ENCODE measurements at places on chromosomes 2 and 18.
A peak's percentile ranks its signal among the peaks of the same experiment; 100 is the strongest.

GRCh38 chr2:156175946-156176345, 156.6 kb downstream of the NR4A2 start:
- DNase-seq: no peak

GRCh38 chr2:8659092-8659734, 22.6 kb upstream of the ID2 start:
- no peak for DNase-seq

GRCh38 chr2:150378686-150379085, 108.8 kb downstream of the RND3 start:
- DNase-seq: no peak

DNA sequence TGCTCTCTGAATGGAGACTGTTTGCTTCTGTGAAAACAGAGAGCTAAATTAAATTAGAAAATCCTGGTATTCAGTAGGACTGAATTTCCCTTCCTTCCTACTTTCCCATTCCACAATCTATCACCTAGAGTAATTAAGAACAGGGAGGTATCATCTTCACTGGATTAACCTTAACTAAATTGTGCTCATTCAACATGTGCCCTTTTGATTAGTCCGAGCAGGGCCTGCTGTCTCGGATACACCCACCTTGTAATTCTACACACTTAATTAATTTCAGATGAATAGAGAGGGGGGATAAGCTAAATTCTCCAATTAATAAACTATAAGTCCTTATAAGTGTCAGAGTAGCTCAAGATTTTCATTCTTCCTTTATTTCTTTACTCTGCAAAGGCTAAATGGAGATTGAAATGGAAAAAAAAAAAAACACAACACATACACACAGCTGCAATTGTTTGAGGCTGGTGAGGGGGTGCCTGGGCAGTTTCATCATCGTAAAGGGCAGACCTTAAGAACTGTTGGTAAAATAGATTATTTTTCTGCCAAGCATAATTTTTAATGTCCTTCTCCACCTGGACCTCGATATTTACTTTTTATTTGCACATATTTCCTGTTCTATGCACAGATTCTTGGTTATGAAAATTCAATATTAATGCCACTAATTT, 157.1 kb upstream of the SIX2 start:
- no peak for DNase-seq

- DNase-seq: no peak
These were observed 175.7 kb downstream of the ETAA1 start for GRCh38 chr2:67572721-67573435.

DNA sequence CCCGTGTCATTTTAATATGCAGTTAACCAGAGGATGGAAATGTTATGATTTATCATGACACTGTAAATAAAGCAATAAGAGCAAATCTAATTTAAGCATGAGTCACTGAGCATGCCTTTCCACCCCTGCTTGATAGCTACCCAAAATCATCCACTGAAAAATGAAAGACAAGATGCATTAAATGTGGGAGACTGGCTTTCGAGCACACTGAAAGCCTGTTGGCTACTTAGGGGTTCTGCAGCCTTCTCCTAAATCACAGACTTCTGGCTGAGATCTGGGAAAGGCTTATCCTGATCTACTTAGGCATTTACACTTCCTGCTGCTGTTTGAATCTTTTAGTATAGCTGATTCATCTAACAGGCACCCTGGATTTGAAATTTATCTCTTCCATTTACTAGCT, 778.3 kb upstream of the CDH7 start:
- peak; percentile 10 for DNase-seq

GRCh38 chr18:6682437-6683111, 46.9 kb upstream of the ARHGAP28 start:
- DNase-seq: peak; percentile 21

- DNase-seq: no peak
These were observed 756.1 kb upstream of the DDX18 start for GRCh38 chr2:117058366-117058765.

DNA sequence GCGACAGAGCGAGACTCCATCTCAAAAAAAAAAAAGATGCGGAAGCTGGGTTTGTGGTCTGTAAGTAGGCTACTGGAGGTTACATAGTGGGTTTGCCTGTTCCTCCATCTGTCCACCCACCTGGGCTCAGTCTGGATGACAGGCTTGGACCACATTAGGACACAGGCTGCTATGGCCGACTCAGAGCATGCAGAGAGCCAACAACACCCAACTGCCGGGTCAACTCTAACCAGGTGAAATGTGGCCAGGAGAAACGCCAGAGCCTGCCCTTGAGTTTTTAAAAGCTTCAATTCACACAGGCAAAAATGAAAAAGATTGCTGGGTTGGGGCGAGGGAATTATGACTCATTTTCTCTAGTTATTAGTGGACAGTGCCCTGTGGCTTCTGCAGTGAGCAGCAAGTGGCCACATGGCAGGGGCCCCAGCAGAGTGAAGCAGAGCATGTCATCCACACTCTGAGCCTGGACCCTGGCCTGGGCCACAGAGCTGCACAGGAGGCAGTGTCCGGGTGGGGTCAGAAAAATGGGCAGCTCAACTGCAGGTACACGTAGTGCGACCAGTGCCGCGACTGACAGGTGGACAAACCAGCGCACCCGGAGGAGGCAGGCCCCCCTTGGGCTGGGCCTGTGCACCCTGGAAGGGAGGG, 67.4 kb downstream of the BIN1 start:
- DNase-seq: no peak

DNA sequence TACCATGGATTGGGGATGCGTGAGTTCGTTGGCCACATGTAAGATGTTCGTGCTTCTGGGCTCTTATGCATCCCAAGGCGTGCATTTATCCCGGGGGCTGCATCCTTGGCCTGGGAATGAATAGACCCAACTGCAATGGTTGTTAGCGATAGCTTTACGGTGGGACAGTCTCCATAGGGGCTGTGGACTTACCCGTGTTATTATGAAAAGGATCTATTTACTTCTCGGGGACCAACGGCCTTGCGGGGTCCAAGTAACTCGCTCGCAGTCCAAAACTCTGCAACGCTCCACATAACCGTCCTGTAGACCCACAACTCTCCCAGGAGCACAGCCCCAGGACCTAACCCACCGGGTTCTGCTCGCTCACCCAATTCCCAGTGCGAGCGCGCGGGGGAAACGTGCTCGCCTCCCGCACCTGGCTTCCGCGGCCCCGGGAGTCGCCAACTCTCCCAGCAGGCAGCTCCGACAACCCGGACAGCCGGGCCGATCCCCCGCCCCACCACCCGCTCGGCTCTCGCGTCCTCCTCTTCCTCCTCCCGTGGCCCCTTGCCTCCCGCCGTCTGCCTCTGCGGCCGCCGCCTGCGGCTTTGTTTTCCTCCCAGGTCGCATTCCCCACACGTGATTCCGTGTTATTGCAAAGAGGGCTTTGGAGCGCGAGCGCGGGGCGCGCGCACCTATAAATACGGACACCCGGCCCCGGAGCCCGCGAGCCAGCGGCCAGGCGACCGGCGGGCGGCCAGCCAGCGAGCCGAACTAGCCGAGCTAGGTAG, at the start of gene CABLES1:
TSS of gene CABLES1 (plus strand) at position 706 of the 770 bp plus-strand sequence. CDS start 278 bp downstream, outside the sequence.
- DNase-seq: peak; percentile 68

DNA sequence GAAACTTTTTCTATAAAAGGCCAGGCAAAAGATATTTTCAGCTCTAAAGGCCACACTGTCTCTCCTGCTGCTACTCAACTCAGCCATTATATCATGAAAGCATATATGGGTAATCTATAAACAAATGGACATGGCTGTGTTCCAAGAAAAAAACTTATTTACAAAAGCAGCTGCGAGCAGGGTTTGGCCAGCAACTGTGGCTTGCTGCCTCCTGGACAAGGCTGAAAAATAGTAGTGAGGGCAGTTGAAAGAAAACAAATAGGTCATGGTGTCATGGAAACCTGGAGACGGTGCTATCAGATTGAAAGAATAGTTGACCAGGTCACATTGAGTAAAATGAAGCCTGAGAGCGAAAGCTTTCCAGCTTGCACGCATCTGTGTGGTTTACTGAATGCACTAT, 89.2 kb upstream of the LRATD1 start:
- DNase-seq: peak; percentile 36

Measured in tongue (tissue), 3 donors.